ENCODE measurements at places on chromosomes 11 and 22.

- no peak for DNase-seq
These were observed 32.4 kb downstream of the CREB3L1 start for GRCh38 chr11:46309814-46310259.

DNA sequence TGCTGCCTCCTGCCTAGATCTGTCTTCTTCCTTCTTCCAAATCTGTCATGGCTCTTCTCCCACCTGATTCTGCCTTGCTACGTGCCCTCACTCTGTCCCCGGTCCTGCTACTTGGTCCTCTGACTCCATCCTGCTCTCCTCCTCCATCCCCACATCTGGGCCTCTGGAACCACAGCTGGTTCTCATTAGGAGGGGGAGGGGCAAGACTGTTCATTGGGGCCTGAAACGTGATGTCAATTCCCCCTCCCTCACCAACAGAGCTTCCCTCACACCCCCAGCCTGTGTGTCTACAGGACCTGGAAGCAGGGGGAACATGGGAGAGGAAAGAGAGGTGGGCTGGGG, 9.1 kb downstream of the DCHS1 start:
- no peak for DNase-seq

DNA sequence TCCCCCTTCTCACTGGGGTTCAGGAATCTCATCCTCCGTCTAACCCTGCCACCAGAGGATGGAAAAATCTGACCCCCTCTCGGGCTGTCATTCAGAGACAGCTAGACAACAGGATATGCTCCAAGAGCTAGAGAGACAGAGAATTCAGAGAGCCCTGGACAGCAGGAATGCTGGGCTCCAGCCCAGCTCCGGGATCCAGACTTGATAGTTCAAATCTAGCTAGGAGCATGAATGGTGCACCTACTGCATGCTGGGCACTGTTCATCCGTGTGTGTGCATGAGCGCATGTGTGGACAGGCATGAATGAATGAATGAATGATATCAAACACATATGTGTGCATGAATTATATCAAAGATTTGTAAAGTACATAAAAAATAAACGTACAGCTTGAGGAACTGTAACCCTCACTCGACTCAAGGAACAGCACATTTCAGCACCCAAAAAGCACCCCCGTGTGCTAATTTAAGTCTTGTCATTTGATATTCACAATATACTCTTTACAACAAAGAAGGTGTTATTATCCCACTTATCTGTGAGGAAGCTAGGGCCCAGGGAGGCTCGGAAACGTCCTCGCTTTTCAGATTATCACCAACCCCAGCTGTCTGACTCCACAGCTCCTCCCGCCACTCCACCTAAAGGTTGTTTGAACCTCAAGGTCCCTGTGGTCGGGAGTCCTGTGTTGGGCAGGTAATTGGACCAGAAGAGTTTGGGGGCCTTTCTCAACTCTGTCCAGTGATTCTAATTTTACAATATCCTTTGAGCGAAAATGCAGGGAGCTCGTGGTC, 640 bp upstream of the VSIG10L2 start:
- no peak for DNase-seq

GRCh38 chr11:10488121-10488933, 33.3 kb downstream of the AMPD3 start:
- DNase-seq = no peak

DNA sequence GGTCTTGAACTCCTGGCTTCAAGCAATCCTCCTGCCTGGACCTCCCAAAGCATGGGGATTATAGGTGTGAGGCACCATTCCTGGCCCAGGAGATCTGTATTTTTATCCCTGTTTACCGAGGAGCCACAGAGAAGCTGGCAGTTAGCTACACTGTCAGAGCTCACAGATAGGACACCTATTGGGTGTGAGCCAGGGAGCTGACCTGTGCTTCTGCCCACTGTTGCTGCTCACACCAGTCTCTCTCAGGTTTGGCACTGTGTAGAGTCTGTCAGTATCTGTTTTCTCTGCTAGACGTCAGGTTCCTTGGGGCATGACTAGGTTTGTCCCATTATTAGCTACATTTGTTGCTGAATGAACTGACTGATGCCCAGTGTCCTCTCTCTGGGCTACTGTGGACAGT, 17.5 kb downstream of the PPP6R2 start:
- no peak for DNase-seq

- DNase-seq = no peak
These were observed 1.8 kb downstream of the GALR3 start for GRCh38 chr22:37824674-37825641.

GRCh38 chr11:36187622-36188021, 101.6 kb downstream of the COMMD9 start:
- DNase-seq = no peak

- DNase-seq = no peak
These were observed 647.2 kb upstream of the ANO5 start for GRCh38 chr11:21545699-21546098.

DNA sequence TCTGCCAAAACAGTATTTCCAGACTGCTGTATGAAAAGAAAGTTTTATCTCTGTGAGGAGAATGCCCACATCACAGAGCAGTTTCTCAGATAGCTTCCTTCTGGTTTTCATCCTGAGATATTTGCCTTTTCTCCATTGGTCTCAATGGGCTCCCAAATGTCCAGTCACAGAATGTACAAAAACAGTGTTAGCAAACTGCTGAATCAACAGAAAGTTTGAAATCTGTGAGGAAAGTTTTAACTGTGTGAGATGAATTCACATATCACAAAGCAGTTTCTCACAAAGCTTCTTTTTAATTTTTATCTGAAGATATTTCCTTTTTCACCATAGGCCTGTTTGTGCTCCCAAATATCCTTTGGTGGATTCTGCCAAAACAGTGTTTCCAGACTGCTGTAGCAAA, 207.2 kb upstream of the TRIM48 start:
- DNase-seq = no peak

GRCh38 chr11:69968396-69969347, 109.4 kb upstream of the ANO1 start:
- DNase-seq = no peak

DNA sequence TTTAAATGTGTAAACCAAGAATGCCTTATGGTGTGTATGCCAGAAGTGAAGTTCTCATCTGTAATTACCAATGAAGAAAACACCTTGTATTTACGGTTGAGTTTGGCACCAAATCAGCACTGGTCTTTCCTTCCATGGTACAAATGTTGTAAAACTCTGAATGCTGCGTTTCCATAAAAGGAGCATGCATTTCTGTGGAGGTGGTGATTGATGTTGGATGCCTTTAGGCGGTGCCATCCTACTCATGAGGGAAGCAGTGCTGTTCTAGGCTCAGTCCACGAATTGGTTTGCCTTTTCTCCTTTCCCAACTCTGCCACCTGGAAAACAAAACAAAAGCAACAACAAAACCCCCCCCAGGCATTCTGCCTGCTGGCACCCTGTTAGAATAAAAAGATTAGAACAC, 124.4 kb downstream of the TEAD1 start:
- no peak for DNase-seq

GRCh38 chr11:63614136-63614671, at the start of gene PLAAT3:
Gene PLAAT3 (minus strand): TSS chr11:63614433. CDS start chr11:63614014, 419 bp downstream.
- DNase-seq = no peak

- no peak for DNase-seq
These were observed 104.8 kb downstream of the GGTLC2 start for GRCh38 chr22:22749167-22749758.

DNA sequence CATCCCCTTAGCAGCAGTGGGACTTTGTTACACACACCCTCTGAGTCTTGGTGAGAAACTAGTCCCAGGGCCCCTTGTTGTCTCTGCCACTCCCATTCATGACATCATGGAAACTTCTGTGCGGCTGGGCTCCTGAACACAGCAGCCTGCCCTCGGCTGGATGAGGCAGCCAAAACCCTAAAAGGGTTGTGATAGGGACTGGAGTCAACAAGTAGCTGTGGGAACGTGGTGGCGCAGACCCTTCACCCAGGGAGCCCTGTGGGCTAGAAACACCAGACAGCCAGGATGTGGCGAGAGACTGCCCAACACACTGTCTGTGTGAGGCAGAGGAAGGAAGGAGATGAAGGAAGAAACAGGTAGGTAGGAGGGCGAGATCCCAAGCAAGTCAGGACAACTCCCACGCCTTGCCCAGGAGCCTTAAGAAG, 3.9 kb downstream of the CD3D start:
- no peak for DNase-seq

- no peak for DNase-seq
These were observed 26.8 kb downstream of the TPCN2 start for GRCh38 chr11:69075421-69076128.

DNA sequence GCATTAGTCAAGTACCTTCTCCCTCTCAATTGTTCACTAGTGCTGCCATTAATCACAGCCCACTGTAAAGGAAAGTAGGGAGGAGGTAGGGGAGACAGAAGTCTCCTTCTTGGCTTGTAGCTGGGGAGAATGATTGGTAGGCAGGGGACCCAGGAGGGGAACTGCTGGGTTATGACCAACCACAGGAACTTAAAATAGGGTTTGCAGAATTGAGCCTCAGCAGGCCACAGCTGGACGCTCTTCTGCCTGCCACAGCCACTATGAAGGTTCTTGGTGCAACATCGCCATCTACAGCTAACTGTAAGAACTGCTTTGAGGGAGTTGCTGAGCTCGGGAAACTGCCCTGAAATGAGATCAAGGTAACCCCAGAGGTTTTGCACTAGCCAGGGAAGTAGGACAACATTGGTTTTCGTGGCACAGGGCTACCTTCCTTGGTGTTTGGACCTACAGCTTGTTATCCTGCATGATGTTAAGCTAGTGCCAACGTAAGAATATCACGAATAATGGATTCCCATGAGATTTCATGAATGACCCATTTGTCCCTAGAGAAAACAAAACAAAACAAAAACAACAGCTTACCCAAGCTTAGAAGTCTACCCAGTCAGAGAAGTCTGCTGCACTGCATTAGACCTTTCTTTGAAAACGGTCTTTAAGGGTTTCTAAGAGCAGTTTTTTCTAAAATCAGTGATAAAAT, 787.1 kb upstream of the API5 start:
- DNase-seq = no peak

DNA sequence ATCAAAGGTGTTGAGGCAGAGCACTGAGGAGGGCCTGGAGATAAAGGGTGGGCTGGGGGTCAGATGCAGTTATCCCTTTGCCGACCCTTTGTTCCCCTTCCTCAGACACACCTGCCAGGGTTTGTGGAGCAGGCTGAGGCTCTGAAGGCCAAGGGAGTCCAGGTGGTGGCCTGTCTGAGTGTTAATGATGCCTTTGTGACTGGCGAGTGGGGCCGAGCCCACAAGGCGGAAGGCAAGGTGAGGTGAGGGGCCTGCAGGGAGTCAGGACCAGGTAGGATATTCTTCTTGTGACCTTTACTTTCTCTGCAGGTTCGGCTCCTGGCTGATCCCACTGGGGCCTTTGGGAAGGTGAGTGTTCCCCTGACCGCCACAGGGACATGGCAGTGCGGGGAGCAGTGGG, 2.6 kb downstream of the PRDX5 start:
- DNase-seq = no peak

- no peak for DNase-seq
These were observed 705 bp downstream of the BBOX1 start for GRCh38 chr11:27041141-27041899.

DNA sequence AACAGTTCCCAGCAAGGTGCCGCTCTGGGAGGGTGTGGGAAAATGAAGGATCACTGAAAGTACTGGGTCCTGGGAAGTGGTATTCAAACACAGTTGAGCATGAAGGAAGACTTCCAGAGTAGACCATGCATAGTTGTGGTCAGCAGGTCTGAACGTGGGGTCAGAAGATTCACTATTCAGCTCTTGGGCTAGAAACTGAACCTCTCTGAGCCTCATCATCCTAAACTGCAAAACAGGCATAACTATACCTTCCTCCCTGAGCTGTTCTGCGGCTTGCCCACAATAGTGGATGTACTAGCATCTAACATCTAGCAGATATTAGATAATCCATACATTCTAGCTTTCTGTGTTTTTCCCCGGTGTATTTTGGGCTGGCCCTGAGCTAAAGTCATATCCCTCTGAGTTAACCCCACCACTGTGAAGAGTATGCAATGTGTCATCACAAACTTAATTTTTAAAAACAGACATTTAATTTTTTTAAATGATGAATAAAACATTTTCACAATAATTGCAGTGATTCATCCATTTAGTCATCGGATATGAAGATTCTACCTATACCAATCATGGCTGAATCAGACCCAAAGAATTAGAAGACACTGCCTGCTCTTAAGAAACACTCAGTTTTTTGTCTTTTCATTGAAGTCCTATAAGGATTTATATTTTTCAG, 179.1 kb downstream of the BLID start:
- no peak for DNase-seq

- no peak for DNase-seq
These were observed 735.9 kb downstream of the NTM start for GRCh38 chr11:132106096-132106982.

DNA sequence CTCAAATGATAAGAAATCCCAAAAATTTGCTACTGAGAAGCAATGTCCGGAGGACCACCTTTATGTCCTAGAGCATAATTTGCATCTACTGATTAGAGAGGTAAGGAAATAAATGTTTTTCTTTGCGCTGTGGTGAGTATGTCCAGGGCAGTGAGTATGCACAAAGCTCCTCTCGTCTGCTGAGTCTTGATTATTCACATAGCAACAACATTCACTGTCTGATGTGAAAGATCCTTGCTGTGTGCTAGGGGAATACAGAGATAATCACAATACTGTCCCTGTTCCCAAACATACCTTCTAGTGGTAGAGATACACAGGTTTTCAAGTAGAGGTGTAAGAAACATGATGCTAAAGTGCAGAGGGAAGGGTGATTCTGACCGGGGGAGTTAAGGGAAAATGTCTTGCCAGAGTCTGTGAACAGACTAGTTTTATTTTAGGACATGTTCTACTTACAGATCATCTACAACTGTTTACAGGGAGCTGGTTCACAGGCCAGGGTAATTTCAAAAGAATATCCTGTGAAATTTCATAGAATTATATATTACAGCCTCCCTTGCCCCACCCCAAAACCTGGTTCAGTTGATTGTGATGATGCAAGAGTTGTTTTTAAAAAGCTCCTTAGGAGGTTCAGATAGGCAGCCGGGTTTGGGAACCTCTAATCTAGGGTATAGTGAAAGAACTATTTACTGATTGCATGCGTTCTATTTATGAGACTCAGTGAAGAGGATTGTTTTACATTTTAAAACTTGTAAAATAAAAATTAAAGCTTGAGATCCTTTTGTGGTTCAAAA, 12.6 kb downstream of the MED17 start:
- no peak for DNase-seq

- DNase-seq = no peak
These were observed 25.3 kb upstream of the PIK3C2A start for GRCh38 chr11:17233101-17233500.

DNA sequence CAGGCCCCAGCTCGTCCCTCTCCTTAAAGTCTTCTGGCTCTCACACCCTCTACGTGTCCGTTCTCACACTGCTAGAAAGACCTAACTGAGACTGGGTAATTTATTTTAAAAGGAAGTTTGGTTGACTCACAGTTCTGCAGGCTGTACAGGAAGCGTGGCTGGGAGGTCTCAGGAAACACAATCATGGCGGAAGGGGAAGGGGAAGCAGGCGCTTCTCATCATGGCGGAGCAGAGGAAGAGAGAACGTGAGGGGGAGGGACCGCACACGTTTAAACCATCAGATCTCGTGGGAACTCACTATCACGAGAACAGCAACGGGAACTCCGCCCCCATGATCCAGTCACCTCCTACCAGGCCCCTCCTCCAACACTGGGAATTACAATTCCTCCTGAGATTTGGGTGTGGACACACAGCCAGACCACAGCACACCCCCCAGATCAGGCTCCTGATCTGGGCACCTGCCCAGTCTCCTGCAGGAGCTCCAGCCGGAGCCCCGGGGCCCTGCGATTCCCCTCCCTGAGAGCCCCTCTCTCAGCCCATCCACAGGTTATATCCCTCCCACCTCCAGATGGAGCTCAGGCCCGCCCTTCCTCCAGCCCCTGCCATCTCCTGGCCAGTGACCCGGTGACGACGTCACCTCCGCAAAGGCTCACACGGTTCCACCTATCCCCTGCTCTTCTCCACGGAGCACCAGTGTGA, 170.2 kb downstream of the BRD1 start:
- DNase-seq = no peak

All from NCI-H1417 treated with DMSO at 0.1 percent for 48 hours (cell line).